Fibroblast of the aortic adventitia (primary cell): ENCODE measurements at places on chromosomes 1 and 21.

GRCh38 chr1:232421143-232421796, 208.7 kb downstream of the SIPA1L2 start:
- no peak for DNase-seq

DNA sequence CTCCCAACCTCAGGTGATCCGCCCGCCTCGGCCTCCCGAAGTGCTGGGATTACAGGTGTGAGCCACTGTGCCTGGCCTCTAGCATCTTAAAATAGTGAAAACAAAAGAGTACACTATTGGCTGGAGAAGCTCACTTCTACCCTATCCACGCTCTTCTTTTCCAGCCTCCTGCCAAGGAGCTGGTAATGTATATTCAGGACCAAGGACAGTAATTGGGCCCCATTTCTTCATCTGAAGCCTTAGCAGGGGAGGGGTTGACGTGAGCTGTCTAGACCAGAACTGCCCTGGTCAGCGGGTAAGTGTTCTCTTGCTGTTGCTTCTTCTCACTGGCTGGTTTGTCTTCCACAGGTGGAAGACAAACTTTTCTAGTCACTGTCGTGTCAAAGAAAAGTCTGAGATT, 70.2 kb downstream of the DNM3 start:
- no peak for DNase-seq

- DNase-seq = no peak
These were observed 12.5 kb upstream of the WNT2B start for GRCh38 chr1:112496290-112496689.

DNA sequence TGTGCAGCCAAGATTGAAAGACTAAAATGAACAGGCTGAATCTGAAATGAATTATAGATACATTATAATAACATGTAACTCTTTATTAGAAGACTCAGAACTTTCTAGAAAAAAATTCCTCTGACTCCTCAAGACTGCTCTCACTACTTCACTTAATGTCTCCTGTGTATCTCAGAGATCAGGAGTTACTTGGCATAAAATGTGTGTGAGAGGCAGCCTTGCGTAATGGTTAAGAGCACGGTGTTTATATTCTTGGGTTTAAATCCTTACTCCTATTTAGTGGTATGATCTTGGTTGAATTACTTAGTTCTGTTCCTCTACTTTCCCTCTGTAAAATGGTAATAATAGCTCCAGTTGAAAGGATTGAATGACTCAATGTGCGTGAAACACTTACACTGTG, 634.9 kb downstream of the LTN1 start:
- peak; percentile 16 for DNase-seq

- DNase-seq = peak; percentile 82
These were observed 137.7 kb downstream of the COL11A1 start for GRCh38 chr1:102970496-102971078.
